Vagina (tissue), 2 donors: ENCODE measurements at places on chromosomes 3 and 15. TPM values are rescaled to one million over a fixed set of nuclear protein-coding genes. Genes with fewer than 3 reads are reported as not detected.
A peak's percentile ranks its signal among the peaks of the same experiment; 100 is the strongest.

DNA sequence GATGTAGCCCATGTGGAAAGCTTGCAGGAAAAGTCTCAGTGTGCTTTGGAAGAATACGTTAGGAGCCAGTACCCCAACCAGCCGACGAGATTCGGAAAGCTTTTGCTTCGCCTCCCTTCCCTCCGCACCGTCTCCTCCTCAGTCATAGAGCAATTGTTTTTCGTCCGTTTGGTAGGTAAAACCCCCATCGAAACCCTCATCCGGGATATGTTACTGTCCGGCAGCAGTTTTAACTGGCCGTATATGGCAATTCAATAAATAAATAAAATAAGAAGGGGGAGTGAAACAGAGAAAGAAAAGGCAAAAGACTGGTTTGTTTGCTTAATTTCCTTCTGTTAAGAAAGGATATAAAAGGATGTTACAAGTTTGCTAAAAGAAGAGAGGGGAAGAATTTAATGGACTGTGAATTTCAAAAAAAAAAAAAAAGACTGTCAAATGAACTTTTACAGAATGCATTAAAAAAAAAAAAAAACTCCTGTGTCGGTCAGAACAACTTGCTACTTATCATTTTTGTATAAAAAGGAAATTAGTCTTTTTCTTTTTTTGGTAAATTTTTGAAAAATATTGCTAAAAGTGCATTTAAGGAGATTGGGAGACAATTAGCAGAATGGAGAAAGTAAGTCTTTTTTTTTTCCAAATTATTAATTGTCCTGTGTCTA is 7.0 kb downstream of the NR2F2 start:
- no peak for DNase-seq

GRCh38 chr15:77786956-77787355 is 154.2 kb upstream of the LINGO1 start:
- DNase-seq: no peak

- DNase-seq: no peak
These were observed 47.4 kb downstream of the TMEM266 start for GRCh38 chr15:76107169-76107568.

GRCh38 chr15:99955181-99955525 is 221.9 kb upstream of the LYSMD4 start:
- peak; percentile 31 for DNase-seq

DNA sequence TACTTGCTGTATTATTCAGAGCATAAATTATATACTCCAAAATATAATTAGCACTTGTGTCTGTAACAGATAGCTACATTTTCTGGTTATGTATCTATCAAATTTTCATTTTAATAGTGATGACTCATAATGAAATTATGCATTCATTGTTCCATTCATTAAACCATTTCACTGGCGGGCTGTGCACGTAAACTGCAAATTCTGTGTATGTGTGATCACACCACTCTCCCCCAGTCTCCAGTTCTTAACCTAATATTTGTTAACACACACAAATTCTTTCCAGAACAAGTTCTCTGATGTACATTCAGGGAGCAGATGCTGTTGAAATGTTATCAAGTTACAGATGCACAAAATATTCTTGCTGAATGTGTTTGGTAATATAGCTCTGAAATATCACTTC is 3.8 kb upstream of the KCNMB2 start:
- no peak for DNase-seq

- DNase-seq: no peak
These were observed 83.8 kb upstream of the SAMMSON start for GRCh38 chr3:69915726-69916125.

DNA sequence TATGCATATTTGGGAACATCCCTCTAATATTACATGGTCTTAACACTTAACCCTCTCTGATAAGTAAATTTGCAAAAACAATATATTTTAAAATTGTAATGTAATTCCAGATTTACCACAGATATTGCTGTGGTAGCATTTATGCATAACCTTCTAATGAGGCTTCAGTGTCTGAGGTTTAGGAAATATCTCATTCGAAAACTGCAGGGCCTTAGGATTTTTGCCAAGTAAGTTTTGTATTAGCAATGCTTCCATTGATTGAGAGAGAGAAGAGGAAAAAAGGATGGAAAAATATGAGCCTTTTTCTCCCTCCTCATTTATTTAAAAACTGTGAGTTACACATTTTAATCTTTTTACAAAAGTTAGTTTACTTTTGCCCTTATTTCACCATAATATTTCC is 294.6 kb downstream of the EPHA3 start:
- DNase-seq: no peak

DNA sequence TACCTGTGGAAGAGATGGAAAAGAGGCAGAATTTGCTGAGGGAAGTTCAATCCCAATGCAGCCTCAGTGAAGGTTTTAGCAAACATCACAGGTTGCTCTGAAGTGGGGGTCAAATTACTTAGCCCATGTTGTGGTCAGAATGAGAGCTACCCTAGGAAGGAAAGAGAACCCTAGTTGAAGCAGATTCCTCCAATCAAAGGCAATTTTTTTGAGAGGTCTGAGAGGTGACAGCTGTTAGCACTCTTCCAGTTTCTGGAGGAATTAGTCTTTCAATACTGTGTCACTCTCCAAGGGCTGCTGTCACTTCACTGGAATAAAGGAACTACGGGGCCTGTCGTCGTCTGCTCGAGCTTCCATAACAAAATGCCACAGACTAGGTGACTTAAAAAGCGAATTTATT is 584.2 kb upstream of the DPPA4 start:
- no peak for DNase-seq

GRCh38 chr3:43473737-43474136 is 148.1 kb downstream of the ANO10 start:
- DNase-seq: no peak

The FGF12 gene
- 1.5 TPM for total RNA-seq

DNA sequence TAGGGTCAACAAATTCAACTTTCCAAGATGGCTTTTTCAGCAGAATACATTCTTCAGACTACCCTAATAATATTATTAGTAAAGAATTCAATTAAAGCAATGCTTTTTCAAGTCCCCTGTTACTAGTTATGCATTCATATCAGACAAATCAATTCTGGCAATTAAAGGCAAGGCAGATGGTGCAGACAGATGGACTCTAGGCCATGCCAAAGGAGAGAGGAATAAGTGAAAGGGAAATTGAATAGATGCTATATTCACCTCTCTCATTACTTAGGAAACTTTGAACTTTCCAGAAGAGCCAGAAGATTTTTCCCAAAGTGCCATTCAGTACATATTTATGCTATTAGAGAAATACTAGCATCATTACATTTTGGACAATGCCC is 487.7 kb upstream of the RASGRP1 start:
- no peak for DNase-seq

The GPR149 gene
- total RNA-seq: not detected

DNA sequence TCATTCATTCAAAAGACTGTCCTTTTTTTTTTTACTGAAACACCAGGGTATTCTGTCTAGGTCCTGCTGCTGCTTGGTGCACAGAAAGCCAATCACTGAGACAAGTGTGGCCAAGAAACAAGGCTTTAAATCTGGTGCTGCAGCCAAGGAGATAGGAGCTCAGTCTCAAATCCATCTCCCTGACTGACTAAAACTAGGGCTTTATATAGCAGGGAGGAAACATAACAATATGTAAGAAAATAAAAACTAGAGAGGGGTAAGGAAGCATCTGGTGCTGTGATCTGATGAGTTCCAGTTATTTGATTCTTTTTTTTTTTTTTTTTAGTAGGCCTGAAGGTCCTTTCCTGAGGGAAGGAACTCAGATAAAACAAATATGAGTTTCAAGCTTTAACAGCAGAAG is 139.8 kb downstream of the ATG7 start:
- no peak for DNase-seq

The SERPINI2 gene
- not detected for total RNA-seq

The CCDC80 gene
- 51.6 TPM for total RNA-seq

The NKIRAS1 gene
- total RNA-seq: 9.1 TPM

The CCR3 gene
- total RNA-seq: not detected

The PLIN1 gene
- 53.3 TPM for total RNA-seq

DNA sequence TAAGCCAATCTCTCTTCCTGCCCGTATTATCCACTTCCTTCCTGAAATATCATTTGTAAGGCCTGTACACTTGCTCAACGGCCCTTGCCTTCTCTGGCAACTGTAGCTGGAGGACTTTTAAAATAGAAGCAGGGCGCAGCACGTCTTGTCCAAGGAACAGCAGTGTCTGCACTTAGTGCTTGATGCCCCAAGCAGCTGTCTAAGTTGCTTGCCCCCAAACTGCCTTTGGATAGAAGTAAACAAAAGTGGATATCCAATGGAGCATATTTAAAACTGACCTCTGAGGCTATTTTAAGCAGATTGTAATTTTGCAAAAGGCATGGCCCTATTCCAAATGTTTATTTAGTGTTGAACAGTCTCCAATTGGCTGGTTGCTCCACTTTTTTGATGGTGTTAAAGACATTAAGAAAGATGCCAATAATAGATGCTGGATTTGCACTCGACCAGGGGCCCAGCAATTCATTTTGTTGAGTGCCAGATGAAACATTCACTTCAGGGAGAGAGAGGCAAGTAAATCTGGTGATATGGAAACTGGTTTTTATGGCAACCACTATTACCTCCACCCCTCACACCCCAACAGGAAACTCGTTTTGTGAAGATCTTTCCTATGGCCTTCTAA is 526.8 kb upstream of the TBL1XR1 start:
- DNase-seq: no peak

The TMEM158 gene
- 1.2 TPM for total RNA-seq

The CHRNA7 gene
- total RNA-seq: 10.1 TPM

- no peak for DNase-seq
These were observed 371.0 kb upstream of the GBE1 start for GRCh38 chr3:82132210-82133069.
